ENCODE measurements at places on chromosomes 7 and 10.

GRCh38 chr10:8897769-8898168 is 843.3 kb downstream of the GATA3 start:
- DNase-seq: no peak

DNA sequence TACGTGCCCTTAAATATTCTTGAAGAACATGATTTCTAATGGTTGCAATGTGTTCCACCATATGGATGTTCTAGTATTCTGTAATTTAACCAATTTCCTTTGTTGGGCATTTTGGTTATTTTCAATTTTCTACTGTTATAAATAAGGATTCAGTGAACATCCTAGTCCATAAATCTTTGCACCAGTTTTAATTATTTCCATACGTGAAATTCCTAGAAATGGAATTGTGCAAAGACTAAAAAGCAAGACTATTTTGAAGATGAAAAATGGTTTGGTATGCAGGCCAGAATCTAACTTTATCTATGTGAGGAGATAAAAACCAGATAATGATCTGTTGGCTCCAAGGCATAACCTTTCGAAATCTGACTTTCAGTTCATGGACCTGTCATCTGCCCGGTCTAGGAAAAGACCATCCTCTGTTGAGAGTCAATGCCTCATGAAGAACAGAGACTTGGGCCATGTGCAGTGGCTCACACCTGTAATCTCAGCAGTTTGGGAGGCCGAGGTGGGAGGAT is 633.2 kb upstream of the NRP1 start:
- DNase-seq: no peak

GRCh38 chr10:51215951-51216834 is 141.9 kb downstream of the PRKG1 start:
- DNase-seq: no peak

DNA sequence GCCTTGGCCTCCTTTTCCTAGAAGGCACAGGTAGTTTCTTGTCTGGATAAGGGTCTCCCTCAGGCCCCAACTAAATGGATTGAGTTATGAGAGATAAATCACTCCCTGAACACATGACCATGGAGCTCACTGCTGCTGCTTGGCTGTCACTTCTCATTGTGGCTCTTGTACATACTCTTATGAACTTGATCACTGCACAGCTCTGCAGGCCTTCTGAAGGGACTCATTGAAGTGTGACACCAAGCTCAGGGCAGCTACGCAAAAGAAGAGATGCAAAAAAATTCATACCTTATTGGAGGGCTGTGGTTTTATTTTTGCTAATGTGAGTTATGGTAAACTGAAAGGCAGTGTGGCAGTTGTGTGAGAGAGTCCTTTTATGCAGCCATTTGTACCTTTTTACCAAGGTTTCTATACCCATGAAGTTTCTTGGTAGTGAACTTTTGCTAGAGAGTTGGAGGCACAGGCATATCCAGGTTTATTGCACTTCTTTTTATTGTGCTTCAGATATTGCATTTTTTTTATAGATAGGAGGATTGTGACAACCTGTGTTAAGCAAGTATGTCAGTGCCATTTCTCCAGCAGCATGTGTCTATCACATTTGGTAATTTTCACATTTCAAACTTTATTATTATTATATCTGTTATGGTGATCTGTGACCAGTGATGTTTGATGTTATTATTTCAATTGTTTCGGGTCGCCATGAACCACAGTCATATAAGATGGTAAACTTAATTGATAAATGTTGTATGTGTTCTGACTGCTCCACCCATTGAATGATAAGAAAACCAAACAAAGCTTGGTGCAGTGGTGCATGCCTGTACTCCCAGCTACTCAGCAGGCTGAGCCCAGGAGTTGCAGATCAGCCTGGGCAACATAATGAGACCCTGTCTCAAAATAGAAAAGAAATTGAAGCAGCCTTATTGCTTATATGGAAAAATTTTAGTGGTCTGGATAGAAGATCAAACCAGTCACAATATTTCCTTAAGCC is 100.6 kb downstream of the LRRC4 start:
- no peak for DNase-seq

GRCh38 chr10:66931340-66931948 is 5.6 kb downstream of the LRRTM3 start:
- no peak for DNase-seq

Measured in activated CD4-positive, alpha-beta T cell treated with anti-CD3 and anti-CD28 coated beads for 48 hours (primary cell).